ENCODE measurements at places on chromosomes 3 and 15. TPM values are rescaled to one million over a fixed set of nuclear protein-coding genes. Genes with fewer than 3 reads are reported as not detected.
A peak's percentile ranks its signal among the peaks of the same experiment; 100 is the strongest.

DNA sequence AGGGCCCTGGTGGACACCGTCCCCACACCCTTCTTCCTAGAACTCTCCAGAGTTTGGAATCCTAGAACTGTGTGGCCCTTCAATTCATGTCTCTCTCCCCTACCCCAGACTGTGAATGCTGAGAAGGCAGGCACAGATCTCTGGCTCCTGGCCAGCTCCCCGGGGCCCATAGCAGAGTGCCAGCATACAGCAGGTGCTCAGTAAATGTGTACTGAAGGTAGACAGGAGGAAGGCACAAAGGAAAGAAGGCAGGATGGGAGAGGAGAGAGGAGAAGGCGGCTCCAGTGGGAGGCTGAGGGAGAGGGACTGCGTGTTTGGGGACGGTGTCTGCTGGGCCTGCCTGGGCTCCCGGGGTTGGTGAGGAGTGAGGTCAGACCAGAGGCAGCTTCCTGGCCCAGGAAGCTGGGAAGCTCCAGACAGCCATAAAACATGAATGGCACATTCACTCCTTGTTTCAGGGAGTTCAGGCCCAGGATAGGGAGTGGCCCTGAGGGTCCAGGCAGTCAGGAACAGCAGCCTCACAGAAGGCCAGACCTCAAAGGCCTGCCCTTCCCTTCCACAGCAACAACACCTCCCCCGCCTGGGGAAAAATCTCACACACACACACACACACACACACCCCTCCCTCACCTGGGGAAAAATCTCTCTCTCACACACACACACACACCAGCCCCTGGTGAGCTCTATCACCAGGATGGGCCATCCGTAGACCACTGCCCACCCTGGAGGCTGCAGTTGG, 137.1 kb upstream of the PRR20G start:
- H3K27me3 ChIP-seq: peaks cover 24% of the 10 kb centered on the region
- H3K27ac ChIP-seq: no peak overlapping the region
- H3K36me3 ChIP-seq: no peaks in the 10 kb centered on the region
- H3K4me3 ChIP-seq: no peak overlapping the region

DNA sequence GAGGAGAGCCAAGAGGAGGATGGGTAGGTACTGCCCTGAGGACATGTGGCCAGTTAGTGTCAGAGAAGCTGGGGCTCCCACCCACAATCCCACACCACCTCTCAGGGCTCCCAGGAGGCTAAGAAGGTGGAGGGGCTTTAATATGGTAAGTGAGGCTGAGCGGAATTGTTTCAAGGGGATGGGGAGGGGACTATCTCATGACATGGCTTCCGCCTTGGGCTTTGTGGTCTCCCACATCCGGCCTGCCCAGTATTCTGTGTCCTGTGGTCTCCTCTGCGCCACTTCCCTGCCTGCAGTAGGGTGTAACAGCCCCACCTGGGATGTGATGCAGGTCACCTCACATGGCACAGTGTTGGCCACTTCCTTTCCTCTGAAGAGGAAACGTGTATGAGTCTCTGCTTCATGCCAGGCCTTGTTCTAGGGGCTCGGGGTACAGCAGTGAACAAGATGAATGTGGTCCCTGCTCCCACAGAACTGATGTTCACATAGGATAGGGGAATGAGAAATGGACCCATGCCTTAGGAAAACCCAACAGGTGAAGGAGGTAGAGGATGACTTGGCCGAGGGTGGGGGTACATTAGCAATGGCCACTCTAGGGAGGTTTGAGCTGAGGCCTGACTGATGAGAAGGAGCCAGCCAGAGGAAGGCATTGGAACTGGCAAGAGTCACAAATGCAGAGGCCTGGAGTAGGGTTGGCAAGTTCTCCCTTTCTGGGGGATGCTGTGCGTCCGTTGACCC, 3.2 kb downstream of the NEIL1 start:
- H3K36me3 ChIP-seq: peaks cover 3% of the 10 kb centered on the region
- no peaks in the 10 kb centered on the region for H3K4me1 ChIP-seq
- H3K27me3 ChIP-seq: no peaks in the 10 kb centered on the region
- H3K27ac ChIP-seq: no peak overlapping the region
- DNase-seq: no peak
- no peak overlapping the region for H3K4me3 ChIP-seq

DNA sequence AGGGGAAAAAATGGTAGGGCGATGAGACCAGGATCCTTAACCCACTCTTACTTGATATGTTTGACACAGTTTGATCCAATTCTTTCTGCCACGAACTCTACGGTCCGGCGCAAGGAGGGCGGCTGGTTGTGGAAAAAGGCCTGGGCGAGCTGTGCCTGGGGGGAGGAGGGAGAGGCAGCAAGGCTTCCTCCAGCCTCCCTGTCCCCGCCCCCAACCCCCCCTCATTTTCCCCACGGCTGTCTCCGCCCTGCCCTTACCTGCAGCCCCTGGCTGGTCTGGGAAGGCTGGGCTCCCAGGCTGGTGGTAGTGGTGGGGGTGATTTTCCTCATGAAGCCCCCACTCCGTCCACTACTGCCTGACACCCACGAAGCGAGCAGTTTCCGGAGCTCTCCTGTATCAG, 8.0 kb downstream of the CDAN1 start:
- no peaks in the 10 kb centered on the region for H3K27me3 ChIP-seq
- H3K36me3 ChIP-seq: peaks cover 60% of the 10 kb centered on the region
- DNase-seq: no peak
- no peak overlapping the region for H3K27ac ChIP-seq
- no peak overlapping the region for H3K4me3 ChIP-seq

GRCh38 chr15:66707310-66708082, 5.5 kb downstream of the SMAD6 start:
- H3K4me1 ChIP-seq: no peaks in the 10 kb centered on the region
- no peak overlapping the region for H3K4me3 ChIP-seq
- peak overlapping the region; percentile 77 for H3K27ac ChIP-seq
- peak; percentile 75 for DNase-seq
- H3K36me3 ChIP-seq: no peaks in the 10 kb centered on the region
- H3K27me3 ChIP-seq: no peaks in the 10 kb centered on the region

GRCh38 chr3:4030624-4031023, 231.4 kb downstream of the LRRN1 start:
- H3K27ac ChIP-seq: no peak overlapping the region
- no peaks in the 10 kb centered on the region for H3K36me3 ChIP-seq
- no peak for DNase-seq
- no peak overlapping the region for H3K4me3 ChIP-seq

DNA sequence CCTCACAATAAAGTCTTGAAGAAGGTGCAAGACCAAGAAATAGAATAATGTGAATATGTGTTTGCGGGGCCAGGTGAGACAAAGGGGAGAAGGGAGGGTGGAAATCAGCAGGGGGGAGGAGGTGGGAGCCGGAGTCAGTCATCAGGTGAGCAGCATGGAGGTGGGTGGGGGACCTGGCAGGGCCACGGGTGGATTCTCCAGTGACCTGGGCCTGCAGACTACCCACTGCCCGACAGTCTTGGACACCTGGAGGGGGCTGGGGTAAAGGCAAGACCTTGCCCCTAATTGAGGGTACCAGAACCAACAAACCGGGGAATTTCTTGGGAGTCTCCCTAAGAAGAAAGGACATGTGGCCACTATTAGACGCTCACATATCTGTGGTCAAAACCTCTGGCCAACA, 95.8 kb downstream of the CHSY1 start:
- no peaks in the 10 kb centered on the region for H3K27me3 ChIP-seq
- DNase-seq: peak; percentile 25
- H3K27ac ChIP-seq: no peak overlapping the region

GRCh38 chr3:96347289-96347688, 467.1 kb upstream of the EPHA6 start:
- no peaks in the 10 kb centered on the region for H3K27me3 ChIP-seq
- no peaks in the 10 kb centered on the region for H3K4me1 ChIP-seq
- H3K27ac ChIP-seq: no peak overlapping the region
- no peaks in the 10 kb centered on the region for H3K36me3 ChIP-seq

DNA sequence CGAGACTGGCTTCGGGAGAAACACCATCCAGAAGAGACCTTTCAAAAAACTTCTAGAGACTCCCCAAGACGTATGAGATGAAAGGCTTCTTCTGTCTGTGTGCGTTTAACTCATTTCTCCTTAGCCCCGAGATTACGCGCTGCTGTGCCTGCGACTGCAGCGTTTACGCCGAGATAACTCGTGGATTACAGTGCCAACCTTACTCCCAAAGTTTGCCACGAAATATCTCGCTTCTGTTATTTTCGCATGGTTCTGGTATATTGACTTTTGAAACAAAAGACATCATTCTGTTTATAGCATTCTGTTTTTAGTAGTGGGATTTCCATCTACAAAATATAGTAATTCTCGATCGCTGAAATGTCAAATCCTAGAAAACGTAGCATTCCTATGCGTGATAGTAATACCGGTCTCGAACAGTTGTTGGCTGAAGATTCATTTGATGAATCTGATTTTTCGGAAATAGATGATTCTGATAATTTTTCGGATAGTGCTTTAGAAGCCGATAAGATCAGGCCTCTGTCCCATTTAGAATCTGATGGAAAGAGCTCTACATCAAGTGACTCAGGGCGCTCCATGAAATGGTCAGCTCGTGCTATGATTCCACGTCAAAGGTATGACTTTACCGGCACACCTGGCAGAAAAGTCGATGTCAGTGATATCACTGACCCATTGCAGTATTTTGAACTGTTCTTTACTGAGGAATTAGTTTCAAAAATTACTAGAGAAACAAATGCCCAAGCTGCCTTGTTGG, 467 bp downstream of the PGBD4 start:
- peak overlapping the region; percentile 65 for H3K4me3 ChIP-seq
- H3K36me3 ChIP-seq: no peaks in the 10 kb centered on the region
- no peaks in the 10 kb centered on the region for H3K27me3 ChIP-seq
- peaks cover 30% of the 10 kb centered on the region for H3K4me1 ChIP-seq
- peak overlapping the region; percentile 81 for H3K27ac ChIP-seq

- H3K27me3 ChIP-seq: no peaks in the 10 kb centered on the region
- peaks cover 4% of the 10 kb centered on the region for H3K36me3 ChIP-seq
- H3K27ac ChIP-seq: no peak overlapping the region
- no peaks in the 10 kb centered on the region for H3K4me1 ChIP-seq
Measured at GRCh38 chr3:44865272-44866035, 3.7 kb downstream of the TMEM42 start.

- no peaks in the 10 kb centered on the region for H3K4me1 ChIP-seq
- H3K27ac ChIP-seq: peak overlapping the region; percentile 67
- H3K36me3 ChIP-seq: no peaks in the 10 kb centered on the region
- H3K27me3 ChIP-seq: no peaks in the 10 kb centered on the region
- H3K4me3 ChIP-seq: no peak overlapping the region
Measured at GRCh38 chr3:127762077-127762786, 60.1 kb downstream of the MGLL start.

- no peak overlapping the region for H3K27ac ChIP-seq
- no peak for DNase-seq
- H3K27me3 ChIP-seq: no peaks in the 10 kb centered on the region
- H3K4me1 ChIP-seq: no peaks in the 10 kb centered on the region
Measured at GRCh38 chr3:157844800-157845565, 261.2 kb downstream of the SHOX2 start.

- H3K36me3 ChIP-seq: no peaks in the 10 kb centered on the region
- peak overlapping the region; percentile 98 for H3K27ac ChIP-seq
- H3K4me3 ChIP-seq: peak overlapping the region; percentile 92
- DNase-seq: no peak
Measured at GRCh38 chr15:68279779-68280753, 2.5 kb downstream of the FEM1B start.

GRCh38 chr3:191357909-191358308, 27.6 kb upstream of the UTS2B start:
- H3K4me1 ChIP-seq: peaks cover 44% of the 10 kb centered on the region
- H3K27me3 ChIP-seq: no peaks in the 10 kb centered on the region
- H3K4me3 ChIP-seq: no peak overlapping the region
- H3K27ac ChIP-seq: no peak overlapping the region
- DNase-seq: no peak

DNA sequence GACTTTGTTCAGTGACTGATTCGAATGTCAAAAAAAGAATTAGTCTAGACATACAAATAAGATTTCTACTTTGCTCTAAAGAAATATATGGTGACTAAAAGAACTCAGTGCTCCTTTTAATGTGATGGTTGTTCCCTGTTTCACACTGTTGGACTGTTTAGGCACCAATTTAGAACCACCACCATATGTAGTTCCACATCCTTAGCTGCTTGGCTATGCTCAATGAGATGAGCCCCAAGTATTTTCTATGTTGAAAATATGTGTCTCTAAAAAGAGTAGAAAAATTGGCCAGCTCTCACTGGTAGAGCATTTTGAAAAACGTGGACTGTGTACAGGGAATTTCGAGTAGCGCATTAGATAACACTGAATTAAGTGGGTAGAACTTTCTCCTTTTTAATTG, 167.3 kb downstream of the GOLIM4 start:
- no peak for DNase-seq
- H3K4me3 ChIP-seq: no peak overlapping the region
- H3K27me3 ChIP-seq: no peaks in the 10 kb centered on the region
- H3K4me1 ChIP-seq: no peaks in the 10 kb centered on the region

- H3K27ac ChIP-seq: peak overlapping the region; percentile 80
- H3K4me1 ChIP-seq: peaks cover 31% of the 10 kb centered on the region
- no peaks in the 10 kb centered on the region for H3K36me3 ChIP-seq
- H3K27me3 ChIP-seq: no peaks in the 10 kb centered on the region
- no peak for DNase-seq
Measured at GRCh38 chr3:123066599-123066895, 278 bp upstream of the PDIA5 start.

- H3K4me3 ChIP-seq: no peak overlapping the region
- no peaks in the 10 kb centered on the region for H3K27me3 ChIP-seq
- H3K36me3 ChIP-seq: no peaks in the 10 kb centered on the region
- DNase-seq: no peak
- H3K27ac ChIP-seq: no peak overlapping the region
Measured at GRCh38 chr3:96183871-96184270, 630.5 kb upstream of the EPHA6 start.

DNA sequence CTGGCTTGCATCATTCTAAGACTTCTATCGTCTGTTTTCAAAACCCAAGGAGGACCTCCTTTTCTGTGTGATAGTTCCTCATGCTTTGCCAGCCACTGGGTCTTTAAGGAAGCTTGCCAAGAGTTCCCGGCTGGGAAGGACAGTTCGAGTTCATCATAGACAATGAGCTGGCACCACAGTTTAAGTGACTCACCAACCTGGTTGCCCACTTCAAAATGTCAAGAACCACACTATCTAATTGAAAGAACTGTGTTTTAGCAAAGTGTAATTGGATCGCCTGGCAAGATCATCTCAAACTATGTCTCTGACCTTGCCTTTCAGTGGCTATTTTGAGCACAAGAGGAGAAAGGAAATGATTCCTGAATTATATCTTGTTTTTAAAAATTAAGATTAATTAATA, 27.9 kb downstream of the SOX2 start:
- H3K36me3 ChIP-seq: no peaks in the 10 kb centered on the region
- DNase-seq: no peak
- H3K4me1 ChIP-seq: no peaks in the 10 kb centered on the region
- peaks cover 16% of the 10 kb centered on the region for H3K27me3 ChIP-seq
- H3K4me3 ChIP-seq: no peak overlapping the region

Gene KIF15
- total RNA-seq: 1.1 TPM

Gene ROBO2
- total RNA-seq: 2.9 TPM

Gene GSK3B
- total RNA-seq: 23.8 TPM

Gene ACSBG1
- total RNA-seq: 2.7 TPM

Gene ISG20
- 1.9 TPM for total RNA-seq

Gene GATM
- total RNA-seq: 39.7 TPM

Gene ERICH6
- not detected for total RNA-seq

Gene C3orf62
- 6.0 TPM for total RNA-seq

Gene HYKK
- 14.7 TPM for total RNA-seq

Gene MFSD1
- total RNA-seq: 56.8 TPM

Gene CELF6
- total RNA-seq: 3.1 TPM

Gene KY
- total RNA-seq: 3.2 TPM

Gene SLC12A1
- not detected for total RNA-seq
